HFF-Myc (cell line): ENCODE measurements at places on chromosomes 5 and 9.
A peak's percentile ranks its signal among the peaks of the same experiment; 100 is the strongest.

- DNase-seq: no peak
Measured at GRCh38 chr5:174273325-174273724, 227.8 kb downstream of the NSG2 start.

- DNase-seq: no peak
Measured at GRCh38 chr9:97781902-97782301, 71.1 kb upstream of the FOXE1 start.

DNA sequence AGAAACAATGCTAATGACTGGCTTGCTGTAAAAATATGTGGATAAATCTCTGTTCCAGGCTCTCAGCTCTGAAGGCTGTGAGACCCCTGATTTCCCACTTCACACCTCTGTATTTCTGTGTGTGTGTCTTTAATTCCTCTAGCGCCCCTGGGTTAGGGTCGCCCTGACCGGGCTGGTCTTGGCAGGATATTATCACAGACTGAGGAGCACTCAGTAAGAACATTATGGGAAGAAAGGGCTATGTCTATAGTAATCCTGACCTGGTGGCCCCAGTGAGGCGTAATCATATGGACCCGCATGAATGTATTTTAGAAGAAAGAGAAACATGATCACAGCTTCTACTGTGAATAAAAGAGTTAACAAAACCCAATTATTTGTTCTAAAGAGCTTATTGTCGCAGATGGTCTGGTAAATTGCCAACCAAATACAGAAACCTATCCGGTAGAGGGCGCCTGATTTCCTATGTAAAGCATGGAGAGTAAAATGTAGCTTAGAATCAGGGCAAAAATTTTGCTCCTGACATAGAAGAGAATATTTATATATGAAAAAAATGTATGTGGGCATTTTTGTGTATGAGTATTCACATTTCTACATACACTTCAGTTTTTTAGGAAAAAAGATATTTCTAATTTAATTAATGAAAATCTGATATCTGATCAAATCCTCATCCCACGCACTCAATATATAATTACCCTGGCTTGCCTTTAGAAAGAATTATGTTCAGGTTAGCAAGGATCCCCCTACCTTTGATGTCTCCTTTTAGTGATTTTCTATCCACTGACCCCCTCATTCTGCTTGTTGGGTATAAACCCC, 5.8 kb upstream of the IFNA1 start:
- peak; percentile 41 for DNase-seq

DNA sequence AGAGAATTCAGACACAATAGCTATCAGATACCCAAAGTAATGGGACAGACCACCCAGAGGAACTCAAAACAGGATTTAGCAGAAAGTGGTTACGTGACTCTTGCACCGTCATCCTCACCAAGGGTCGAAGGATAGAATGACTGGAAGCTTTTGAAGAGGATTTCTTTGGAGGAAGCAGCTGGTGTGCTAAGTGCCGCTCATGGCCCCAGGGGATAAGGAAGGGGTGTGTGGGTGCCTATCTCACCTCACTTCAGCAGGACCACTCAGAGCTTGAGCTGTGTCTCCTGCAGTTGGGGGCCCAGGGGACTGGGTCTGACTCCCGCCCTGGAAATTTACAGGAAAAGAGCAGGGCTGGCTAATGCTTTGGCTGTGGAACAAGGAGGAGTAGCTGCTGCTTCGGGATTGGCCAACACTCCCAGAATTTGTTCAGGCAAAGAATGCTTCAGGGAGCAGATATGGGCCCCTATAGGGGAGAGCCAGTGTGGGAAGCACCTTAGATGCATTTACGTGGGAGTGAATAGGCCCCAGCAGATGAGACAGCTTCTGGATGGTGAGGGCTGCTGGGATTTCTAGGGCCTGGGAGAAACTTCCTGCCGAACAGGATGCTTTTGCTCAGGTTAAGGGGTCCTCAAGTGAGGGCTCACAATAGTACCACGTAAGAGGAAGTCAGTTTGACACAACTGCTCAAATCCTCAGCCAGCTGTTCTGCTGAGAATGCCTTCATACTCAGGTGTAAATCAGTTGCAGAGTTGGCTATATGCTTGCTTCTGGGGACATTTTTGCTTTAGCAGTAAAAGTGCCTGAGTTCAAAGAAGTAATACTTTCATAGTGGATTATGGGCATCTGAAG, 29.1 kb upstream of the TOMM5 start:
- DNase-seq: no peak
